Glutamatergic neuron (in vitro differentiated cells): ENCODE measurements at places on chromosomes 7 and 10. TPM values are rescaled to one million over a fixed set of nuclear protein-coding genes. Genes with fewer than 3 reads are reported as not detected.

CALML5 gene
- not detected for total RNA-seq

C10orf105 gene
- not detected for total RNA-seq

CUBN gene
- 0.32 TPM for total RNA-seq

PPP1R3A gene
- not detected for total RNA-seq

OR2F2 gene
- total RNA-seq: not detected

AKR1D1 gene
- not detected for total RNA-seq

C10orf95 gene
- total RNA-seq: not detected

C10orf143 gene
- 0.96 TPM for total RNA-seq

ACTL6B gene
- total RNA-seq: 95.2 TPM

CLIP2 gene
- total RNA-seq: 96.1 TPM

ADGRA1 gene
- 9.1 TPM for total RNA-seq

EPDR1 gene
- 10.3 TPM for total RNA-seq

CFTR gene
- total RNA-seq: not detected

COBL gene
- total RNA-seq: 3.3 TPM

OR2A42 gene
- not detected for total RNA-seq

EN2 gene
- total RNA-seq: 0.20 TPM

HOXA7 gene
- total RNA-seq: not detected

TMEM72 gene
- total RNA-seq: not detected

TMEM270 gene
- total RNA-seq: not detected

RBP3 gene
- total RNA-seq: not detected

TMEM213 gene
- total RNA-seq: not detected

HTR5A gene
- 0.20 TPM for total RNA-seq
